Lower leg skin (tissue), 4 donors: ENCODE measurements at places on chromosomes 1 and 21.

- DNase-seq, result no peak
These were observed 3.3 kb upstream of the PKNOX1 start for GRCh38 chr21:42970946-42971653.

DNA sequence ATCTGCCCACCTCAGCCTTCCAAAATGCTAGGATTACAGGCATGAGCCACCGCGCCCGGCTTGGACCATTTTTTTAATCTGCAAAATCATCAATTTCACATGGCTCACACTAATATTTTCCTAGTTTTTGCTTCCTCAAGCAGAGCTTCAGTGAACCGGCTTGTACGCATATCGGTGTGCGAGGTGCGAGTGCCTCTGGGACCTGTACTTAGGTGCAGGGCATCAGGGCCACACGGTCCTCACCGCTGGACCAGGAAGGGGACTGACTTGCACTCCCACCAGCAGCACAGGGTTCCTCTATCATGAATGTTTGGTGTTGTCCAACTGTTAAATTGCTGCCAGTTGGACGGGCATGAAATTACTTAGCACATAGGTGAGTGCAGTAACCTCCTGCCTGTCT lies 15.4 kb upstream of the SHE start:
- DNase-seq, result no peak

DNA sequence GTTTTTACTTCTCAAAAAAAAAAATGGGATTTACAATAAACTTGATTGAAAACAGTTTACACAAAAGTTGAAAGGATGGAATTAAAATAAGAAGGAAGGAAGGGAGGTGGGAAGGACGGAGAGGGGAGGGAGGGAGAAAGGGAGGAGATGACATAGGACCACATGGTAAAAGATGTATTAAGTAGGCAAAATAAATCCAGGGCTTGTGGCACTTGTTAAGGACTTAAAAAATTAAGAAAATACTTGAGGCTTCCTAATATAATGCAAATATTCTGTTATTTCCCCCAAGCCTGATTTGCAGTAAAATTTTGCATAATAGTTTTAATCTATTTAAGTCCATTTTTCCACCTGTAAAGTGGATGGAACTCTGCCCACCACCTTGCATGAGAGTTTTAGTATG lies 27.5 kb downstream of the SLC30A10 start:
- DNase-seq, result no peak

DNA sequence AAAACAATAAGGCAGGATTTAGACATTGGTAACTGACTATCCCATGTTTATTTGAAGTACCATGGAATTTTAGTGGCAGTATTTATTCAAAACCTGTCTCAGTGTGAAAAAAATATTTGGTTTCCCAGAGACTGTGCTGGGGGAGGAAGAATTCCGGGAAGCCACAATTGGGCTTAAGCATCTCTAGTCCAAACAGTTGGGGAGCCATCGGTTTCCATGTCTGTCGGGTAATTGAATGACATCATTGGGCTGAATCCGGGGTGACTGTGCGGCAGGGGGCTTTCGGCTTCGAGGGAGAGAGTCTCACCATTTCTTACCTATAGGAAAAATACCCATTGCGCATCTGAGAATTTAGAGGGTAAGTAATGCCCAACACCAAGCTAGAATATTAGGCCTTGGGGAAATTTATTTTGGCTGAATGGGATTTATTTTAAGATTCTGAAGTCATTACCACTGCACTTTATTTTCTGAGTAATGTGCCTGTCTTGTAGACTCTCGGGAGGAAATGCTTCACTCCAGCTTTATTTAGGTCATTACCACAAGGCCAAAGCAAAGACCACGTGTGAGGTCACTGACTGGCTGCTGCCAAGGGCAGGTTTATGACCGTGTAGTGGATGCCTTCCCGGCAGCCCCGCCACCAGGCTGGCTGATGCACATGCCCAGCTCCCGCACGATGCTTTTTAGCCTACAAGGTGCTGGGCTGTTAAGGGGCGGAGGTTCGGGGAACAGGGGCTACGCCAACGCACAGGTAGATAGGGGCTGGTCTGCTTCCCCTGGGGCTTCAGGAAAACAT lies 23.1 kb upstream of the UMODL1 start:
- no peak for DNase-seq

GRCh38 chr1:203726417-203726867 lies 38.5 kb upstream of the LAX1 start:
- no peak for DNase-seq

GRCh38 chr1:37509181-37509580 lies 5.4 kb downstream of the MEAF6 start:
- no peak for DNase-seq

GRCh38 chr21:43306391-43306790 lies 120.5 kb downstream of the SIK1 start:
- no peak for DNase-seq

- DNase-seq, result no peak
These were observed 222.6 kb downstream of the DNAH14 start for GRCh38 chr1:225152061-225152460.

- no peak for DNase-seq
These were observed 46.3 kb downstream of the TNNT2 start for GRCh38 chr1:201331166-201331565.

- DNase-seq, result no peak
These were observed 45.5 kb downstream of the TOR1AIP2 start for GRCh38 chr1:179831852-179832699.

- DNase-seq, result no peak
These were observed 6.0 kb downstream of the FOXO6 start for GRCh38 chr1:41367288-41367642.

DNA sequence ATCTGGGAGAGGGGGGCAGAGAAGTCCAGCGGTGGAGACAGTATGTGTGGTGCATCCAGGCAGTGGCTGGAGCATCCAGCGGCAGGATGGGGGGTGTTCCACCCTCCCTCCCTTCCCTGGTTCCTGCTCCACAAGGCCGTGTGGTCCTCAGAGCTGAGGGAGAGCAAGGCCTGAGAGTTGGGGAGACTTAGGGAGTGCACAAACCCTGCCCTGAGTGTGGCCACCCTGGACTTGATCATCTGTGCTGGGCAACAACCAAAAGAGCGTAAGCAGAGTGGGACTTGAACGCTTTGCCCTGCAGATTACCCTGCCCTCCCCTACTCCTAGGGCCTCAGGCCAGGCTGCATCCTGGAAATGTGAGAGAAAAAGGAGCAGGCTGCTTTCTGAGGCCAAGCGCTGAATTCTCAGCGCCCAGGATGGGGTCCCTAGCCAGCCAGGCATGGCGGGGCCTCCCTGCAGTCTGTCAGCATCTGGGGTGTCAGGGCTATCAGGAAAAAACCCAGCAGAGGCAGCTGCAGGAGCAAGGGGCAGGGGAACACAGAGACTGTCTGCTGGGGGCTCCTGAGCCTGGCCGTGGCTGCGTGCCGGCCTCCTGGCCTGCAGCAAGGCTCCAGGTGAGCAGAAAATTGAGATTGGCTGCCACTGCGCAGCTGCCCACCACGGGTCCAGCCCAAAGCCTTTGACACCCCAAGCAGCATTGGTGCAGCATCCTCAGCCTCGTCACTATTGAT lies 266.2 kb downstream of the NPHP4 start:
- no peak for DNase-seq

GRCh38 chr1:15956150-15956549 lies 19.8 kb downstream of the ZBTB17 start:
- DNase-seq, result no peak

DNA sequence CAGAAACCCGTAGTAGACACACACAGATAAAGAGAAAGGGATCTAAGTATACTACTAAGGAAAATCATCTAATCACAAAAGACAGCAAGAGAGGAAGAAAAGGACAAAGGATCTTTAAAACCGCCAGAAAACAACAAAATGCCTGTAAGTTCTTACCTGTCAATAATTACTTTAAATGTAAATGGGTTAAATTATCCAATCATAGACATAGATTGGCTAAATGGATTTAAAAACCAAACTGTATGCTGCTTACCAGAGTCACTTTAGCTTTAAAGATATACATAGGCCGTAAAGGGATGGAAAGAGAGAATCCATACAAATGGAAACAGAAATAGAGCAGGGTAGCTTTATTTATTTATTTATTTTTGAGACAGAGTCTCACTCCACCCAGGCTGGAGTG lies 44.0 kb downstream of the FLVCR1 start:
- no peak for DNase-seq

GRCh38 chr1:188641566-188642211 lies 1812.9 kb downstream of the PLA2G4A start:
- no peak for DNase-seq

DNA sequence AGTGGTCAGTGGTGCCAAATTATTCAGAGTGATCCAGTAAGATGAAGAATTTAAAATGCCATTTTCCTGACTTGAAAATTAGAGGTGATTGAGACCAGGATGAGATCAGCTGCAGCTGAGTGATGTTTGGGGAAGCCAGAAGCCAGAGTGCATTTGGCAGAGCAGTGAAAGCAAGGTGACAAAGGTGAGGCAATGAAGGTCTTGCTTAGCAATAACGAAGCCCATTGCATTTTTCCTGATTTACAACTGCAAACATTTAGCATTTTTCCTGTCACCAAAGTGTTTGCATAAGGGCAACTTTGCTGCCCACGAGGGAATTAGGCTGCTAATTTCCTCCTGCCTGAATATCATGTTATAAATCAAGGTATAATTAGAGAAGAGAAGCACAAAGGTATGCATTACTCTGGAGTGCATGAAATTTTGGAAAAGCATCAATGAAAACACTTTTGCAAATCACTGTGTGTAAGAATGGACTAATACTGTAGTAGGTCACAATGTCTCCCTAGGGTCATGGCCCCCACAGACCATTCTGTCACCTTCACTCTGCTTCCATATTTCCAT lies 188.2 kb upstream of the LYPLAL1 start:
- no peak for DNase-seq

GRCh38 chr1:83931658-83932253 lies 67.2 kb downstream of the TTLL7 start:
- peak; percentile 15 for DNase-seq

- DNase-seq, result no peak
These were observed 17.8 kb downstream of the MCOLN3 start for GRCh38 chr1:85030536-85030935.

- DNase-seq, result peak; percentile 54
These were observed 926 bp upstream of the ATP1B1 start for GRCh38 chr1:169105434-169106094.

- DNase-seq, result no peak
These were observed 411 bp downstream of the FAM229A start for GRCh38 chr1:32361674-32362473.

GRCh38 chr1:109794319-109795132 lies 30.8 kb upstream of the EPS8L3 start:
- DNase-seq, result no peak

- no peak for DNase-seq
These were observed 215.2 kb downstream of the URB2 start for GRCh38 chr1:229841230-229841629.

- DNase-seq, result no peak
These were observed 22.7 kb downstream of the PKNOX1 start for GRCh38 chr21:42997053-42997452.

- DNase-seq, result no peak
These were observed 7.5 kb downstream of the RNF223 start for GRCh38 chr1:1066403-1067283.

DNA sequence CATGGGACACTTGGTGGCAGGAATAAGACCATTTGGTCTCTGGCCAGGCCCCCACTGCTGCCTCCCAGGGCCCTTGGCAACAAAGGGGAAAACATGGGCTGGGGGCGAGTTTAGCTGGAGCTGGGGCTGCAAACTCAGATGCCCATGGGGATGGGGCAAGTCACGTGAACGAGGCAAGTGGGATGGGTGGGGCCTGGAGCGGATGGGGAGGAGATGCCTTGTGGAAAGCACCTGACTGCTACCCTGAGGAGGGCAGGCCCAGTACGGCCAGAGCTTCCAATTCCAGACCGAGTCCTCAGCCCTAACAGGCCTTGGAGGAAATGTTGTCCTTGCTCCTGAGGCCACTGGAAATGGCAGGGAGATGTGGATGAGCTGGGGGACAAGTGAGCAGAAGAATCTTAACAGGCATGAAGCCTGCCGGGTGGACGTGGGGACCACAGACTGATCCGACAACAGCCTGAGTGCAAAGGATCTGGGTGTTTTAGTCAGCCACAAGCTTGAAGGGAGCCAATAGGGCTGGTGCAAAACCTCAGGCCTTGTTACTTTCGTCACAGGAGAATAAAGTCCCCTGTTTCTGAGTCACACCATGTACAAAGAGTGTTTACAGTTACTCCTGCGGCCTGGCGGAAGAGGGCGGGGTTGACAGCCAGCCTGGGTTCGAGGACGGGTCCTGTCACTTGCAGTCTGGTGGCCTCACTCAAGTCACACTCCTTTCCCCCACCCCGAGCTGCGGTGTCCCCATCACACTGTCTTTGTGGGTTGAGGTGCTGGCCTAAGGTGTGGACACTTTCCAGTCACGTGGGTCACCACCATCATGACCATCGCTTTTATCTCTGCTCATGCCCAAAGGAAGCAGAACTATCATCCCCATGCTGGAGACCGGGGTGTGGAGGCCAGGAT lies 19.1 kb downstream of the RUNX3 start:
- no peak for DNase-seq

DNA sequence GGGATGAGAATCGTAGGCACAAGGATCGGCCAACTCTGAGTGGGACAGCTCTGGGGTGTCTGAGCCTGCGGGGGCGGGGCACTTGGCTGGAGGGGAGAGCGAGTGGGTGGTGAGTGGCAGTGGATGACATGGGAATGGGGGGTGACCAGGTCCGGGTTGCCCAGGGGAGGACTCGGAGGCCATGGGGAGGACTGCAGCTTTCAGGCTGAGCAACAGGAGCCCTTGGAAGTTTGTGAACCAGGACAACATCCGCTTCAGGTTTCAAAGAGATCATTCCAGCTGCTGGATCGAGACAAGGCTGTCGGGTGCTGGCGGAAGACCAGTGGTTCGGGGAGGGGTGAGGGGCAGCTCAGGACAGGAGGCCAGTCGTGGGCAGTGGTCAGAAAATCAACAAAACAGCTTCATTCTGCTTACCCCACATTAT lies 124.4 kb upstream of the IRF2BP2 start:
- DNase-seq, result no peak

- DNase-seq, result no peak
These were observed at the start of gene B3GALNT2 for GRCh38 chr1:235504122-235504493. Gene B3GALNT2 (minus strand): TSS chr1:235504452. CDS start chr1:235504252, 200 bp downstream.

DNA sequence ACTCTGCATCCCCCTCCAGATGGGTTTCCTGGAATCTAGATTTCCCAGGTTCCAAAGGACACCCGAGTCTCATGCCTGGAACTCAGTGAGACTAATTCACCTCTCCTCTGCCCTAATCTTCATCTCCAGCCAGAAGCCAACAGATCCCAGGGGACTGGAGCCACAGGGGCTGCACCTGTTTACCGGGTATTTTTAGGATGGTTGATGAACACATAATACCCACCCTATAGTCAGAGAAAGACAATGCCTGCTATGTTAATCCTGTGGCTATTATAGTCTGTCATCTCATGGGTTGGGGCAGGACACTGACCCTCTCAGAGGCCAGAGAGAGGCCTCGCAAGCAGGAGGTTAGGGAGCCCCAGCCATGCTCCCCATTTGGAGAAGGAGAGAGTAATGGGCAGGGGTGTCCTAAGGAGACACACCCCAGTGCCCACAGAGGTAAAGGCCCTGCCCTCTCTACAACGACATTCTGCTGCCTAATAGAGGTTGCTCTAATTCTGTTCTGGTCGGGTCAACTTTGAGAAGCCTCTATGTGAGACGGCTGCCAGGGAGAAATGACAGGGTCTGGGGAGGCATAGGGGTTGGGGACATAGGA lies 1.0 kb upstream of the TNNI1 start:
- no peak for DNase-seq

GRCh38 chr1:6822530-6823359 lies 37.5 kb downstream of the CAMTA1 start:
- no peak for DNase-seq
